ENCODE measurements at places on chromosomes 16 and 17.

DNA sequence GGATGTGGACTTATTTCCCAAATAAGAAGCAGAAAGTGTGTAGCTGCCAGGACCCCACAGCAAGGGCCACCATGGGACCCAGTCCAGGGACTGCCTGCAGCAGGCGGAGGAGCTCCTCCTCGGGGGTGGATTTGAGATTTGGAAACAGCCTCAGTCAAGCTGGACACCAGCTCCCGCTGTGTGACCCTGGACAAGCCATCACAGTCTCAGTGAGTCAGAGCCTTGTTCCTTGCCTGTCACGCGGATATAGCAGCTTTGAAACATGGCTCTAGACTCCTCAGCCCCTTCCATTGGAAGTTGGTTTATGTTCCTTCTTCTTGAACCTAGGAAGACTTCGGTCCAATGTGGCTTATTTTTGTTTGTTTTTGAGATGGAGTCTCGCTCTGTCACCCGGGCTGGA lies 12.5 kb upstream of the DPEP1 start:
- DNase-seq = no peak

DNA sequence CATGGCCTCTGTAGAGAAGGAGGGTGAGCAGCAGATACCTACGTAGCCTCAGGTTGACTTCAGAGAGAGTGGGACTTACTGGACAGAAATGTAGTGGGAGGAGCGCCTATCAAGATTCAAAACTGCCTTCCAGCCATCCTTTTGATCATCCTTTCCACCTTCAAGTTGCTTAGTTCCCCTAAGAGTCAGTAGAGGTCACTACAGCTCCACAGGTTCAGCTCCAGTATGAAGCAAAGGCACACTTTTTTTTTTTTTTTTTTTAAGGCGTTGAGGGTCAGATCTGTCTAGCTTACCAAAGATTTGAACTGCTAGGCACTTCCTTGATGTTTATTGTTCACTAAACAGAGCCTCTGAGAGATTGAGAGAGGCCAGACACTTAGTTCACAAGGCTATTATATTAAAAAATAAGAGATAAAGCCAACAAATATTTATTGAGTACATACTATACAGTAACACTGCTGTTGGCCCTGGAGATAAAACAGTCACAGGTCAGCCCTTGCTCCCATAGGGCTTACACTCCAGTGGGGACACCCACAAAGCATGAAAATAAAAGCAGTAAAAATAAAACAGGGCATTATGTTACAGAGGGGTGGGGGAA lies 3.1 kb downstream of the RNF227 start:
- peak; percentile 79 for DNase-seq

GRCh38 chr16:58243528-58244004 lies 45.7 kb upstream of the CSNK2A2 start:
- peak; percentile 54 for DNase-seq

DNA sequence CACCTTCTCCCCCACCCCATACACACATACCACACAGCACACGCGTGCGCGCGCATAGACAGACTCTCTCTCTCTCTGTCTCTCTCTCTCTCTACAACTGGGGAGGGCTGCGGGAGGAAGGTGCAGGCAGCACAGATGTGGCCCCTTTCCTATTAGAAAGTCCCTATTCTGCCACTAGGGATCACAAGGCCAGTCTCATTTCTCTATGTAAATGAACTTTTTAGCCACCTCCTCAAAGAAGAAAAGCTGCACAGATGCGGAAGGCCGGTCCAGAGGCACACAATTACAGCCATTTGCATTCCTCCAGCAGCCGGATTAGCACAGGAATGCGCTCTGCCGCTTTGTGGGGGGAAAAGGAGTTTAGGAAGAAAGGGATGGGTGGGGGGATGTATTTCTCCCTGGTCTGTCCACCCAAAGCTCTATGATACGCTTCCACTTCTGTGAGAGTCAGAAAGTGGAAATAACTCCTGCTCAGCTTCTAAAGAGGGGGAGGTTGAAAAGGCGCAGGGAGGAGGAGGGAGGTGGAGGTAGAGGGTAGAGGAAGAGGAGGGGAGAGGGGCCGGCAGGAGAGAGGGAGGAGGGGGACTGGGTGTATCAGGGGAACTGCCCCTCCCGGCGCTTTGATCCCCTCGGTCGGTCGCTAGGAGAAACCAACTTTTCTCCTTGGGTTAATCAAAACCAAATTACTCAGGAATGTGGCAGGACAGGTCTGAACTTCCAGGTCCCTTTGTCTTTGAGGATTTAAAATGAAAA lies 11.7 kb downstream of the ZFHX3 start:
- no peak for DNase-seq

- no peak for DNase-seq
These were observed 20.0 kb downstream of the AARSD1 start for GRCh38 chr17:42944211-42944610.

GRCh38 chr16:89442990-89443726 lies 47.2 kb downstream of the ANKRD11 start:
- DNase-seq = no peak

- DNase-seq = no peak
These were observed 945.8 kb downstream of the KCNJ2 start for GRCh38 chr17:71114911-71115668.

DNA sequence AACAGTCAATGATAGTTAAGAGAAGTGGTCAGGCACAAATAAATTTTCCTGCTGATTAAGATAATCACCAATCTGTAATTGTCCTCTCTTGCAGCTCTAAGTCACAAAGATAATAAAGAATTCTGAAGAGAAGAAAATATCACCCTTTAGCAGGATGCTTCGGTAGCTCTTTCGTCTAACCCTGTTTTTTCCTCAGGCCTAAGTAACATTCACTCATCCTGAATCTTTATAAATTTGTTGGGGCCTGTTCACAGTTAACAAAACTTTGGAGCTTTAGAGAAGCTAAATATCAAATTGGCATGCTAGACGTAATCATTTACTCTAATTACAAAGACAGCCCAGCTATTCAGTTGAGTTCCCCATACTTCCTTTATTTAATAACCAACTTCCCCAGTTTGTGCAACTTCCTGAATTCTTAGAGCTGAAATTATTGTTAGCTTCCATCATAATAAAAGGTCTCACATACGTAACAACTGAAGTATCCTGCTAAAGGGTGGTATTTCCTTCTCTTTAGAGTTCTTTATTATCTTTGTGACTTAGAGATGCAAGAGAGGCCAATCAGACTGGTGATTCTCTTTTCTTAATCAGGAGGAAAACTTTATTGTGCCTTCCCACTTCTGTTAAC lies 118.6 kb downstream of the TANGO6 start:
- DNase-seq = no peak
